ENCODE measurements at places on chromosomes 2 and 18.
A peak's percentile ranks its signal among the peaks of the same experiment; 100 is the strongest.

DNA sequence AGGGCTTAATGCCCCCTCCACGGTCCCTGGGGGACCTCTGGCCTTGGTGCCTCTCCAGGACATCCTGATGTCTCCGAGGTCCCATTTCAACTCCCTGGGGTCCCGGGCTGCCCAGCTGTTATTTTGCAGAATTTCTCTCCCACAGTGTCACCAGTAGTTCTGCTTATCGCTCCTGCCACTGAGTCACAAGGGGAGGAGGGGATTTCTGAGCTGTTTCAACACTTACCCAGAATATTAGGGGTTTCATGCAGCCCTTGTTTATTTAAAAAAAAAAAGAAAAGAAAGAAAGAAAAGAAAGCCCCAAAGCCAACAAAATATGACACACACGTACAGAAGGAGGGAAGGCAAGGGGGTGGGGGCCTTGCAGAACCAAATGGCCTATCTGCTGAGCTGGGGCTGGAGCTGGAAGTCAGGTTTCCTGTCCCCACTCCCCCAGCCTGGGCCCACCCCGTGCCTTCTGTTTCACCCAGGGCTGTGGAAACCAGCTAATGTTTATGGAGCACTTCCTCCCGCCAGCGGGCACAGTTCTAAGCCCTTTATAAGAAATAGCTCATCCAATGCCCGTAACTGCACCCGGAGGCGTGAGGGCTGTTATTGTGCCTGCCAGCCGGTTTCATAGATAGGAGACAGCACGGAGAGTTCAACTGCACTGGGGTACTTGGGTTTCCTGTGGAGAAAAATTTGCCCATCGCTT is 8.4 kb upstream of the ARID5A start:
- peak; percentile 58 for DNase-seq

GRCh38 chr2:63850649-63851048 is 9.0 kb downstream of the UGP2 start:
- no peak for DNase-seq

DNA sequence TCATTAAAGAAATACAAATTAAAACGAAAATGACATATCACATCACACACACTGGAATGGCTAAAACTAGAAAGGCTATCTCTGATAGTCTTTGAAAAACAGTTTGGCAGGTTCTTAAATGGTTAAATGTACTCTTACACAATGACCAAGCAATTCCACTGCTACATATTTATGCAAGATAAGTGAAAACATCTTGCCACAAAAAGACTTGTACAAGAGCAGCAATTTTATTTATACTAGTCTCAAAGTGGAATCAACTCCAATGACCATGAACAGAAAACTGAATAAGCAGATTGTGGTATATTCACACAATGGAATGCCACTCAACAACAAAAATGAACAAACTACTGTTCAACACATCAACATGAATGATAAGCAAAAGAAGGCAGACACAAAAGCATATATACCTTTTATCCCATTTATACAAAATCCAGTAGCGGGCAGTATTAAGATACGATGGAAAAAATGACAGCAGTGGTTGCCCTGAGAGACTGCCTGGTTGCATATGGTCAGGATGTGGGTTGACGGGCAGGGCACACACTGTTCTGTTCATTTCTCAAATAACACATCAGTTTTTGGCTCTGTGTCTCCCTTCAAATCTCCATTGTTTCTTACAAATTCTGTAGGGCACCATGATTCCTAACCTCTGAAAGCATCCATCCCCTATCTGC is 25.4 kb downstream of the SP100 start:
- DNase-seq = peak; percentile 59

DNA sequence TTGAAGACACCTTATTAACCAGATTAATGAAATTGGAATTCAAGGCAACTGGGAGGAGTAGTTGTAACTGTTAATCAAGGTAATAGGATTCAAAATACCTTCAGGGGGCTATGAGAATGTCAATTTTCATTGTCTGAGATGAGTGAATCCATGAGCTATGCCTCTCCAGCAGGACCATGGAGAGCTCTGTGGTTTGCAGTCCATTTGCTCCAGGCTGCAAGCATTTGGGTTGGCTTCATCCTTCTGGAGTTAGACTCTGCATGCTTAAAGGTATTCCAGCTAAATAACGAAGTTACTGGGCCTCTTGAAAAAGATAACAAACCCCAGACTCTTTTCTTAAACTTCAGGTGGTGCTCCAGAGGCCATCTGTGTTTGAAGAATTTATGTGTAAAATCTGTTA is 207.1 kb upstream of the SLC8A1 start:
- peak; percentile 56 for DNase-seq

GRCh38 chr2:24110660-24111303 is 12.4 kb downstream of the PFN4 start:
- DNase-seq = no peak

GRCh38 chr2:102892698-102893310 is 131.0 kb downstream of the TMEM182 start:
- DNase-seq = no peak
